ENCODE measurements at places on chromosomes 6 and 20.
A peak's percentile ranks its signal among the peaks of the same experiment; 100 is the strongest.

- no peak for DNase-seq
Measured at GRCh38 chr20:53959911-53960578, 110.3 kb downstream of the BCAS1 start.

DNA sequence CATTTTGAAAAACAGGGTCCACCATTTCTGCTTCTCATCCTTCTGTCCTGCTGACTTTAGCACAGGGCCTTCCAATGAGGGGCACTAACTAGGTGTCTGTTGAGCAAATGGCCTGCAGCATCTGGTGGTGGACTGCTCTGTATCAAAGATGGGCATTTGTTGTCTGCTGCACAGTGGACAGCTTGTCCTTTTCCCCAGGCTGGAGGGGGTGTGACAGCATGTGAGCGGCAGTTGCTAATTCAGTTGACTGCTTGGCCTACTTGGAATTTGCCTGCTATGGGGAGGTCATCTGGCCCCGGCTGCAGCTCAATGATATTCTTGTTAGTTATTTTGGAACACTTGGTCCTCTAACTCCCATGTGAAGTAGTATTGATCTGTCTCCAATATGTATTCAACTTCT lies 93.7 kb downstream of the SH3BGRL2 start:
- DNase-seq, result no peak

- no peak for DNase-seq
Measured at GRCh38 chr6:129645106-129645829, 64.7 kb downstream of the ARHGAP18 start.

DNA sequence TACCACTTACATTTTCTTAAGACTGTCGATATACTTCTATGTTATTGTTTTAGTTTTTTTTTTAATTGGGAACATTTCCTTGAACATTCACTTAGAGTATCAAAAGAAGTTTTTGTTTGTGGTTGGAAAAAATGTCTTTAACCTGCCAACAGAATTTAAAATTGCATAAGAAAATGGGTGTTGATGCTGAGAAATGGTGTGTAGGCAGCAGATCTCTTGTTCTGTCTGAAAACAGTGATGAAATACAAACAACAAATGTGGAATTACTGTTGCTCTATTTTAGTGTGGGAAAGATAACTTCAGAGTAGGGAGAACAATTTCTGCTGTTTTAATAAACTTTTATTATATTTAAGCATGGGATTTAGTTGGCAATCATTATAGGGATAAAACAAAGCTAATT lies 293.5 kb downstream of the CDKAL1 start:
- DNase-seq, result no peak

- peak; percentile 25 for DNase-seq
Measured at GRCh38 chr6:2196079-2196679, 49.2 kb downstream of the GMDS start.

- peak; percentile 68 for DNase-seq
Measured at GRCh38 chr6:15244620-15245360, 1.1 kb upstream of the JARID2 start.

DNA sequence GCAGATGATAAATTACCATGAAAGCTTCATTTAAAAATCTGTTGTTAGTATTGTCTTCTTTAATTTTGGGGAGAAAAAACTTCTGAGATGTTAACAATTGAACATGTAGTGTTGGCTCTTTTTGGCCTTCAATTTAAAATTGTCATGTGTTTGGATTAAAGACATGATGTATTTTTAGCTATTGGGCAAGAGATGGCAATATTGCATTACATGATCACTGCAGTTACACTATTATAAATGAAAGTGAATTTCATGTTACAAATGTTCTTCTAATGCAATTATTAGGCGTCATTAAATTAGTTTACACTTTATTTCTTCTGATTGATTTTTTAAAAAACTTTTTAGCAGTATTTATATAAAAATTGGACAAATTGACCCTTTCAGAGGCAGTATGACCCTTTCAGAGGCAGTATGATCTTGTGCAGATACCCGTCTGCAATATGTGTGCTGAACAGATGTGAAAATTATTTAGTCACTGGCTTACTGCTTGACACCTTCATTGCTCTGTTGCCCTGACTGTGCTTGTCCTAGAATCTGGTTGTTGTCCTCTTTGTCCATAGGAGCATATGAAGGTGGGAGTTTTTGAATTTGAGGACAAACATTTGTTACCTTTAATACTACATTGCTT lies 25.8 kb downstream of the CDKAL1 start:
- DNase-seq, result no peak

- DNase-seq, result peak; percentile 46
Measured at GRCh38 chr6:69796073-69796641, 653 bp downstream of the LMBRD1 start.

- no peak for DNase-seq
Measured at GRCh38 chr6:112337209-112337638, 9.9 kb upstream of the RFPL4B start.

- no peak for DNase-seq
Measured at GRCh38 chr6:150118203-150118602, 24.6 kb upstream of the PPP1R14C start.

DNA sequence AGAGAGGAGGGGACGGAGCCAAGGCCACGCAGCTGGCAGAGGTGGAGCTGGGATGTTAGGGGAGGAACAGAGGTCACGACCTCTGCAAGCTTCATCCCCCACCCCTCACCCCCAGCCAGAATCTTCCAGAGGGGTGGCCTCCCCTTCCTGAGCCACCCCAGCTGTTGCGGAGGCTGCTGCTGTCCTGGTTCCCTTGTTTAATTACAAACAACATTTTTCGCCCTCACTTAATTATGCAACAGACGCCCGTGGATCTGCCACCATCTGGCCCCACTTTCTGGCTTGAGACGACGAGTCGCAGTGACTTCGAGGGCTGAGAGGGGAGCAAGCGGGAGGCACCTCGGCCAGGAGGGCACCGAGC lies 153.7 kb upstream of the PTPN1 start:
- no peak for DNase-seq

GRCh38 chr20:14915356-14915755 lies 577.9 kb upstream of the FLRT3 start:
- no peak for DNase-seq

- DNase-seq, result no peak
Measured at GRCh38 chr6:39005774-39006173, 42.8 kb upstream of the GLP1R start.

DNA sequence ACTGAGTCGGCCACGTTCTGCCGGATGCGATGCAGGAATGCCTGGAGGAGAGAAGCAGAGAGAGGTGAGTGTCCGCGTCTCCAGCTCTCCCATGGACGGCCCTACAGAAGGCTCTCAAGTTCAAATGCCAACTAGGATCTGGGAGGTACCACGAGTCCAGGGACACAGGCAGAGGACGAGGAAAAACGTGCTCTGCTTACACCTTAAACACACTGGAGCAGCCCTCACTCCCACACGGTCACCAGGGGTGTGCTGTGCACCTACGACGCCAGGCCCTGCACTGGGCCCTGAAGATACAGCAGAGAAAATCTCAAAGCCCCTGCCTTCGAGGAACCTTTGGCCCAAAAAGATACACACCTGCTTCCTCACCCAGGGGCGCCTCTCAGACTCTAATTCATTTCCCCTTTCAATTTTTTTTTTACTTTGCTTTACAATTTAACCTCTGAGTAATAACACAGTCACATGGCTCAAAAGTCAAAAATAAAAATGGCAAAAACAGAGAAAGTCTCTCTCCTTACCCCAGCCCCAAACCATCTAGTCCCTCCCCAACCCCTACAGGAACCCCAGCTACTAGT lies 79.9 kb downstream of the PREX1 start:
- DNase-seq, result no peak

DNA sequence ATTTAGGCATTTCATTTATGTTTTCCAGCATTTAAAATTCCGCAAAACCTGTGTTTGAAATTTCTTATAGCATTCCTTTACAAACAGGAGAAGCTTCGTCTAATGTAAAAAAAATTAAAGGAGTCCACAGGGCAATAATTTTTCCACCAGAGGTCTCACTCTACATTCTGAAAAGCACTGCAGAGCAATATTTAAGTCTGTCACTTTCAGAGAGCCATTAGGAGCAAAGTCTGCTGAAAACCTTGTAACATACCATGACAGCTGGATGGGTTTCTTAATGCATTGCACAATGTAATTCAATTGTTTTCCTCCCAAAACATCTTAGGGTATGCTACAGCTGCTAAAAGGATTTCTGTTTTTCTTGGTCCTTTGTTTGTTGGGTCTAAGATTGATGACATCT lies 18.0 kb downstream of the BAG2 start:
- no peak for DNase-seq

DNA sequence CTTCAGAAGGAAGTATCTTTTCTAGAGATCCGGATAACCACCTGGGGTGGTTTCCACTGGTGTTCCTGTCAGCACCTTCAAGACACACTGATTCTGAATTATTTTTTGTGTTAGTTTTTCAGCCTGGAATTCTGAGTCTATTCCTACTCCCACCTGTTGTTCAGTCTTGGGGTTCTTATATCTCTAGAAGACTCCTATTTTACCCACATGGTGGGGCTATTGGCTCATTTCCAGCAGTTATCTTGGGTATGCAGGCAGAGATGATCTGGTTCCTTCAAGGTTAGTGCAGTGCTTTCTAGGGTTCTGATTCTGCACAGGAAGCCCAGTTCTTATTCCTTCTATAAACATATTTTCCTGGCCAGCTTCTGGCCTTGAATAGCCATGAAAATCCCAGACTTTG lies 175.6 kb upstream of the PDE7B start:
- DNase-seq, result peak; percentile 42

DNA sequence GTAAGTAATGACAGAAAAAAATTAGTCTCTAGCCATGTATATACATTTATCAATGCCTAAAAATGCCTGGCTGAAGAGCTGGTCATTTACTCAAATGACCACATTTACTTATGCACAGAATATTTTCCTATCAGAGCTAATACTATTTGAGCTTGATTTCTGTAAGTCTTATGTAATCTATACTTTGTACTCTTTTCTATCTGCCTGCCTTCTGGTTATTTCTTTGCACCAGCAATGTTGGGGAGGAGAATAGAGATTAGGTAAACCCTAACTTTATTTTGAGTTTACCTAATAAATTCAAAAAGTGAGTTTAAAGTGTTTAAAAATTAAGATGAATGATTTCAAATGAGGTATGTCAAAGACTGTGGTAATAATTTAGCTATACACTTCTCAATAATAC lies 3.7 kb downstream of the CALHM5 start:
- no peak for DNase-seq
